ENCODE measurements at places on chromosomes 2 and 18.

DNA sequence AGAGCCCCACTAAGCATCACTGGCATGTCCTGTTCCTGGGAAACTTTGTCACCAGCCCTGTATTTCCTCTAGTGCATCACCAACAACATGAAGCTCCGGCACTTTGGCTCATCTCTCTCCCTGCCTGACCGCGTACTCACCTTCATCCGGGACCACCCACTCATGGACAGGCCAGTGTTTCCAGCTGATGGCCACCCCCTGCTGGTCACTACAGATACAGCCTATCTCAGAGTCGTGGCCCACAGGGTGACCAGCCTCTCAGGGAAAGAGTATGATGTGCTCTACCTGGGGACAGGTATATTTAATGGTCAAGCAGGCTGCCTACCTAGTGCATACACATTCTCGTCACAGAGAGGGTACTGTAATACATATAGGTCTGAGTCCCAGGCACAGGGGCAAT is 21.0 kb downstream of the SEMA4F start:
- no peak for DNase-seq

- DNase-seq: no peak
Observed at GRCh38 chr2:19460761-19461160, 102.3 kb upstream of the OSR1 start.

DNA sequence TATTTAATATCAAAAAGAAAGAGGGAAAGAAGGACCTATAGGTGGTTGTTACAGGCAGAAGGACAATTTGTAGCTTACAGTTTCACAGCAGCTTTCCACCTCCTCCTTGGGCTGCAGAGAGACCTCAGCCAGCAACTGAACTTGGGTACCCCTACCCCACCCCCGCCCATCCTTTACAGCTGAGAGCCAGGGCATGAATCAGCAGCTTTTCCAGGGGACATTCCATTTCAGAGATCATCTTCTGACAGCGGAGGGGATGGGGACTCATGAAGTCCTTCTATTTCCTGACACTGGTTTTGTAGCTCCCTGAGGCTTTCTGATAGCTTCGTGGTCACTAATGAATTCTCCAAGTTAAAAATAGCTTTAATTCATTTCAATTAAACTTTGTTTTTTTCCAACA is 96.4 kb downstream of the ITGB1BP1 start:
- no peak for DNase-seq

DNA sequence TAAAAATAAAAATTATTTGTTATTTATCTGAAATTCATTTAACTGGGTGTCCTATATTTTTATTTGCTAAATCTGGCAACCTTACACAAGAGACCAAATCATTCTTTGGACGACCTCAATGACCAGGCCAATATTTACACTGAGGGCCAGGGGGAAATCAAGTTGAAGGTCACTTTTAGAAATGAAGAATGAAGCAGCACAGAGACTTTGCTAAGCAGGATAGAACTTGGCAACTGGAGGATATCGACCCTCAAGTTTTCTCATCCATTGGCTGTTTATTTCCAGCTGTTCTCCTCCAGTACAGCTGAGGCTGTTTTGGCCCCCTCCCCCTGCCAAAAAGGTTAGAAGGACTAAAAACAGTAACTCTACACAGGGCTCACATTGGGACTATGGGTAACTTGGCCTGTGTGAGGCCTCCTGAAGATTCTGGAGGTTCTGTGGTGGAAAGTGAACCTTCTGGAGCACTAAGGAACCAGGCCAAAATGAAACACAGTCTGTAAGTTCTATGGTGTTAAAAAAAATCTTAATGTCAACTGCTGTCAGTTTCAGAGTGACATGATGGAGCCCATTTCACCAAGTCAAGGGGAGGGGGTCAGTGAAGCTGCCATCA is 32.2 kb upstream of the ZFP36L2 start:
- DNase-seq: no peak

- DNase-seq: no peak
Observed at GRCh38 chr2:146561996-146562395, 1282.8 kb upstream of the ACVR2A start.

- no peak for DNase-seq
Observed at GRCh38 chr2:170968205-170969003, 39.4 kb downstream of the GORASP2 start.

GRCh38 chr2:237379636-237380035 is 34.3 kb downstream of the COL6A3 start:
- no peak for DNase-seq

DNA sequence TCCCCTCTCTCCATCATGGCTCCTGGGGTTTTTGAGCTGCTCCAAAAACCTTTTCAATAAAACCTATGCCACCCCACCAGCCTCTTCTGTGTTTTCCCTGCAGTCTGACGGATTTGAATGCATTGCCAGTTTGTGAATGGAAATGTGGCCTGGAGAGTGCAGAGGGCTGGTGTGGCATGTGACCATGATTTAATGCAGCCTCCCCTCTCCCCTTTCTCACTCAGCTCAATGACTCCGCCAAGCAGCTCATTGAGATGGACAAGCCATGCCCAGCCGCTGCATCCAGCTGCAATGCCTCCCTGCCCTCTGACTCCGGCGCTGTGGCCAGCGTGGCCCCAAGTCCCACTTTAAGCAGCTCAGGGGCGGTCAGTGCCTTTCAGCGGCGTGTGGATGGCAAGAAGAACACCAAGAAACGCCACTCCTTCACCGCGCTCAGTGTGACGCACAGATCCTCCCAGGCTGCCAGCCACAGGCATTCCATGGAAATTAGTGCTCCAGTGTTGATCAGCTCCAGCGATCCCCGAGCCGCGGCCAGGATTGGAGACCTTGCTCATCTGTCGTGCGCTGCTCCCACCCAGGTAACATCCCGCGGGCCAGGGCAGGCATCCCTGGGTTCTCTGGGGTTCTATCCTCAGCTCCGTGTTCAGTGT is 215.3 kb downstream of the SEPTIN10 start:
- DNase-seq: no peak

Measured in right forelimb (tissue), 1 donor.